ENCODE measurements at places on chromosomes 1 and 21. TPM values are rescaled to one million over a fixed set of nuclear protein-coding genes. Genes with fewer than 3 reads are reported as not detected.

The TFF2 gene
- polyA plus RNA-seq: not detected

The ABCG1 gene
- polyA plus RNA-seq: 10.2 TPM

The DSCAM gene
- 0.03 TPM for polyA plus RNA-seq

The SARS1 gene
- polyA plus RNA-seq: 140 TPM

The TMPRSS15 gene
- polyA plus RNA-seq: 0.50 TPM

The BRDT gene
- not detected for polyA plus RNA-seq

The ETV3L gene
- not detected for polyA plus RNA-seq

The CFHR3 gene
- polyA plus RNA-seq: 0.50 TPM

The KRTAP7-1 gene
- polyA plus RNA-seq: not detected
